ENCODE measurements at places on chromosomes 4 and X. TPM values are rescaled to one million over a fixed set of nuclear protein-coding genes. Genes with fewer than 3 reads are reported as not detected.

GRCh38 chr4:134740290-134740689, 538.7 kb upstream of the PABPC4L start:
- DNase-seq, result no peak

Gene CLDN2
- total RNA-seq, result not detected

DNA sequence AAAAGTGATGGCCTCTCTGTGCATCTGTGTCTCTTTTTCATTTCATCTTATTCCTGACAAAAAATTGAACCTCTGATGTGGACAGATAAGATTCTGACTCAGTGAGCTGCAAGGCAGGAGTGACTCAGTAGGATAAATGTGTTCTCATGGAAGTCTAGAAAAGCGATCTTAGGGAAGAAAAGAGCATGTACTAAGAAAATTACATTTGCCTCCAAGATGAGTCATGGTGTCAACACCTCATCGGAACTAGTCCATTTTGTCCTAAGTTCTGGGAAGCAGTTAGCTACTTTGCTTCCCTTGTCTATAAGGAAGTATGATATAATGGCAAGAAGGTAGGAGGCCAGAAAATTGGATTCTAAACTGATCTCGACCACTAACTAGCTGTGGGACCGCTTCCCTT, 83.5 kb upstream of the AFF2 start:
- no peak for DNase-seq

Gene FAM9B
- not detected for total RNA-seq

Gene PAK3
- total RNA-seq, result 73.3 TPM

DNA sequence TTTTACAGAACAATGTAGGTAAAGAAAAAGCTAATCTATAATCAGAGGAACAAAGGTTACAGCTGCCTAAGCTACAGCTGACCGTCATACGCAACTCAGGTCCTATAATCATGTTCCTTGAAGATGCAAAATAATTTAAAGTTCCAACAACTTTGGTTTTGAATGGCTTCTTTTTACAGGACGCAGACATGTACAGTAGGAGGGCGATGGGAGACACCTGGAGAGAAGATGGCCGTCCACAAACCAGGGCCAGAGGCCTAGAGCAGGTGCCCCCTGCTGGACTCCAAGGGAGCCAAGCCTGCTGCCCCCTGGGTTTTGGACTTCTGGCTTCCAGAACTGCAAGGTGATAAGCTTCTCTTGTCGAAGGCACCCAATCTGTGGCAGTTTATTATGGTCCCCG, 10.6 kb downstream of the HGFAC start:
- DNase-seq, result no peak

Gene ELK1
- 36.4 TPM for total RNA-seq

Gene TBX22
- not detected for total RNA-seq

- DNase-seq, result no peak
These were observed 68.7 kb downstream of the ADRA2C start for GRCh38 chr4:3834663-3835521.

Gene PKD2
- total RNA-seq, result 12.7 TPM

Gene RS1
- not detected for total RNA-seq

GRCh38 chr4:171834640-171835039, 21.4 kb downstream of the GALNTL6 start:
- DNase-seq, result no peak

GRCh38 chr4:128686032-128686465, 123.5 kb upstream of the JADE1 start:
- DNase-seq, result no peak

GRCh38 chrX:499870-500364, 113.2 kb upstream of the PPP2R3B start:
- DNase-seq, result no peak

DNA sequence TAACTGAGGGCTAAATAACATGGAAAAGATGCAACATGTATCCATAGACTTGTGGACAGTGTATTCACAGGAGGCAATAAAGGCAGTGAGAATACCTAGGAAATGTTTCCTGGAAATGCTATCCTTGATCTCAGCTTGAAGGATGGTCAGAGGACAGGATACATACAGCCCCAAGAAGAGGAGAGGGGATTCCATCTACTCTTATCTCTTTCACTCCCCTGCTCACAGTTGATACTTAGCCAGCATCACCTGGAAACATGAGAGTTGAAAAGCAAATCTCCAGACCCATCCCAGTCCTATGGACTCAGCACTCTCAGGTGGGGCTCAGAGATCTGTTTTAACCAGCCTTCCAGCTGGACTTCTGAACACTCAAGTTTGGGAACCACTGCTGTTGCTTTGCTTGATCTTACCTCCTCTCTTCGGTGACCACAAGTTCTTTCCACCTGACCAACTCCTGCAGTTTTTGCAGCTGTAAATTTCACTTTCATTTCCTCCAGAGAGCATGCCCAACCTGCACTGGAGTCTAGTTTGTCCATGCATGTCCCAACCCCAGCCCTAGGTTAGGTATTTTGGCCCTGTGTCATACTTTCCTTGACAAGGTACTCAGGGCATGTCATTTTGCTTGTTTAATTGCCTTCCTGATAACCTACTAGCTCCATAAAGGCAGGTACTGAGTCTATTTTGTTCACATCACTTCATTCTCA, 10.4 kb downstream of the RELL1 start:
- DNase-seq, result no peak

GRCh38 chr4:47271291-47271690, 192.2 kb downstream of the COMMD8 start:
- no peak for DNase-seq

Gene TKTL1
- total RNA-seq, result not detected

DNA sequence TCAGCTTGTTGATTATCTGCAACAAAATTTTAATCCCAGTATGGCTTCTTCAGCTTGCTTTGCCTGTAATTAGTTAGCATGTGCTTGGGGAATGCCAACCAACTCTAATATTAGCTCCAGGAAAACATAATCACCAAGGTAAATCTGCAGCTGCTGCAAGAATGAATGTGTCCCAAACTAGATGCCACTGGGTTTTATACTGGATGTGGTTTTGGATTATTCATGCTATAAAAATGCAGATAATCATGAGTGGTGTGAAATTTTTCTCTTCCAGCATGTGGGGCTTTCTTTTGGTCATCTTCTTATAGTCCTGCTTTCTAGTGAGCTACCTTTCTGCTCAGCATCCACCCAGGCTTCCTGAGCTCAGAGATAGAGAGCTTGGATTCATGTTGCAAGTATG, 295.9 kb upstream of the CASK start:
- DNase-seq, result no peak

GRCh38 chrX:18377796-18378195, 23.3 kb upstream of the SCML2 start:
- peak; percentile 43 for DNase-seq

Data from NCI-H460 (cell line).